ENCODE measurements at places on chromosomes 1 and 21. TPM values are rescaled to one million over a fixed set of nuclear protein-coding genes. Genes with fewer than 3 reads are reported as not detected.

DNA sequence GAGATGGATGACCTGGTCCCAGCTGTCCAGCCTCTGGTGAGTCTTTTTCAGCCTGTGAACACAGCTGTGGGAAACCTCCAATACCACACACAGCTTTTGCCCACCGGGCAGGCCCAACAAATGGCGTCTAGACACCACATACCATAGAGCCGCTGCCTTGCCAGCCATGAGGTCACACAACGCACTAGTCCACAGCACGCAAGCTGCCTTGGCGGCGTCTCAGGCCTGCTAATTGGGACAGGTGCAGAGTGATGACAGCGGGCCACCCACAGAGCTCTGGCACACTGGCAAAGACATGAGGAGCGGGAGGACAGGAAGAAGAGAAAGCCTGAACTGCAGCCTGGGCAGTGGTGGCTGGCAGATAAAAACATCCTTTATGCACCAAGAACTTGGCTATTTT lies 125.5 kb downstream of the ADAMTS1 start:
- no peak for DNase-seq

The PTGS2 gene
- 0.38 TPM for total RNA-seq

GRCh38 chr1:25973610-25974321 lies 24.1 kb downstream of the PAFAH2 start:
- DNase-seq, result no peak

DNA sequence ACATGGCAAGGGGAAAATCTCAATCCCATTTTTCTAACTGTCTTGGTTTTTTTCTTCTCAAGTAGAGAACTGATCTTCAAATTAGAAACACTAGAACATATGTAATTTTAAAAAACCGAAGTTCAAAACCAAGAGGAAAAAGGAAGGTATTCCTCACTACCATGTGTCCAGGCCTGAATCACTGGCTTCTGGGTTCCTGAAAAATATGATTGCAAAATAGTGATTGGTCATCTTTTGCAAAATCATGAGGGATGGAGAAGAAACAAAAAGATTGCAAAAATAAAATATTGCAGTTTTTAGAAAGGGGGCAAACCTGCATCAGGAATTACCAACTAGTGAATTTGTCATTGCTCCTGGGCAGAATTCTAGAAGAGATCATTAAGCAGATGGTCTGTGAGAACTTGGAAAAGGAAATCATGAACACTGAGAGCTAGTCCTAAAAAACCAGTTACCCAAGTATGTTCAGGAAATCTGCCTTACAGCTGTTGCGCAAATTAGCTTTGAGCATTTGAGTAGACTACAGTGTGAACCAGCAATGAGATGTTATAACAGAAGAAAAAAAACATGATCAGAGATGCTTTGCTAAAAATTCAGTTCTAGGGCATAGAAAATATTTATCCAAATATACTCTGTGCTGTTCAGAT lies 49.4 kb downstream of the SPATA46 start:
- no peak for DNase-seq

GRCh38 chr1:68205794-68206358 lies 26.4 kb downstream of the WLS start:
- DNase-seq, result no peak

The LIPI gene
- not detected for total RNA-seq

The LCE2C gene
- not detected for total RNA-seq

The ZNF692 gene
- total RNA-seq, result 107 TPM

The PAX7 gene
- not detected for total RNA-seq

DNA sequence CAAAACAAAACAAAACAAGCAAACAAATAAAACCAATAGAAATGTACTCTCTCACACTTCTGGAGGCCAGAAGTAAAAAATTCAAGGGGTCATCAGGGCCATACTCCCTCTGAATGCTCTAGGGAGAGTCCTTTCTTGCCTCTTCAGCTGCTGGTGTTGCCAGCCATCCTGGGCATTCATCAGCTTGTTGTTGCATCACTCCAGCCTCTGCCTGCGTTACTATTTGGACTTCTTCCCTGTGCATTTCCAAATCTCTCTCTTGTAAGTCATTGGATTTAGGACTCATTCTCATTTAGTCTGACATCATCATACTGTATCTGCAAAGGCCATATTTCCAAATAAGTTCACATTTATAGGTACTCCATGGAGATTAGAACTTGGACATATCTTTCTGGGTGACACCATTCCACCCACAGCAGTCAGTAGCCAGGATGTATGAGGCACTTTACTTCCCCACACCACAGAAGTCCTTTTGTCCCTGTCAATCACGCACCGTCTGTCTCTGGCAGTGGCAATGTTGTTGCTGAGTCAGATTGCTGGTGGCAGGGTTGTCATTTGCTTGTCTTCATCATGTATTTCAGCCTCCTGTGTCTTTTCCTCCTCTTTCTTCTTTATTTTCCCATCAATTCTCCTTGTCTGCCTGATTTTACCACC lies 151.0 kb upstream of the KCNJ6 start:
- no peak for DNase-seq

GRCh38 chr1:71634159-71634558 lies 553.3 kb upstream of the ZRANB2 start:
- DNase-seq, result no peak

The CHIA gene
- not detected for total RNA-seq

DNA sequence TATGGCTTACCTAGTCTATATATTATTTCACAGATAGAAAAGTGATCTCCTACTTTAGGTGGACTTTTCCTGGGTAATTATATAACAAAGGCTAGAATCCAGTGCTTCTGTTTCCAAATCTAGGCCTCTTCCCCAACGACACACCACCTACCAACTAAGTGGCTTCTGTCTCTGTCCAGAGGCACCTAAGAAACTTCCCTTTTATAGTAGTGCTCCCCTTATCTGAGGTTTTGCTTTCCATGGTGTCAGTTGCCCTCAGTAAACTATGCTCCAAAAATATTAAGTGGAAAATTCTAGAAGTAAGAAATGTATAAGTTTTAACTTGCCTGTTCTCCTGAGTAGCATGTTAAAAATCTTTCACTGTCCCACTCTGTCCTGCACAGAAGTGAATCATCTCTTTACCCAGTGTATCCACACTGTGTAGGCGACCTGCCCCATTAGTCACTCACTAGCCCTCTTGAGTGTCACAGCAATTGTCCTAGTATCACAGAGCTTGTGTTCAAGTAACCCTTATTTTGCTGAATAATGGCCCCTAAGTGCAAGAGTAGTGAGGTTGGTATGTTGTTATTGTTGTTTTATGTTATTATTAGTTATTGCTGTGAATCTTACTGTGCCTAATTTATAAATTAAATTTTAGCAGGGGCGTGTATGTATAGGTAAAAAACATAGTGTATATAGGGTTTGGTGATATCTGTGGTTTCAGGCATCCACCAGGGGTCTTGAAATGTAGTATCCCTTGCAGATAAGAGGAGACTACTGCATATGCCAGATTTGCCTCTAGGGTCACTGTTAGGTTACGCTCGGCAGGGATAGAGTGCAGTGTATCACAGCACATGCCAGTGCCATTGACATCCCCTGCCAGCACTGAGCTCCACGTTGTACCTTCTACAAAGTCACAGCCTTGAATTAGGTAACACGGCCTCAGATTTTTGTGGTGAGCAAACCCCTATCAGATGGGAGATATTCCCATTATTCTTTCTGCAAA lies 14.7 kb upstream of the CD53 start:
- DNase-seq, result no peak

DNA sequence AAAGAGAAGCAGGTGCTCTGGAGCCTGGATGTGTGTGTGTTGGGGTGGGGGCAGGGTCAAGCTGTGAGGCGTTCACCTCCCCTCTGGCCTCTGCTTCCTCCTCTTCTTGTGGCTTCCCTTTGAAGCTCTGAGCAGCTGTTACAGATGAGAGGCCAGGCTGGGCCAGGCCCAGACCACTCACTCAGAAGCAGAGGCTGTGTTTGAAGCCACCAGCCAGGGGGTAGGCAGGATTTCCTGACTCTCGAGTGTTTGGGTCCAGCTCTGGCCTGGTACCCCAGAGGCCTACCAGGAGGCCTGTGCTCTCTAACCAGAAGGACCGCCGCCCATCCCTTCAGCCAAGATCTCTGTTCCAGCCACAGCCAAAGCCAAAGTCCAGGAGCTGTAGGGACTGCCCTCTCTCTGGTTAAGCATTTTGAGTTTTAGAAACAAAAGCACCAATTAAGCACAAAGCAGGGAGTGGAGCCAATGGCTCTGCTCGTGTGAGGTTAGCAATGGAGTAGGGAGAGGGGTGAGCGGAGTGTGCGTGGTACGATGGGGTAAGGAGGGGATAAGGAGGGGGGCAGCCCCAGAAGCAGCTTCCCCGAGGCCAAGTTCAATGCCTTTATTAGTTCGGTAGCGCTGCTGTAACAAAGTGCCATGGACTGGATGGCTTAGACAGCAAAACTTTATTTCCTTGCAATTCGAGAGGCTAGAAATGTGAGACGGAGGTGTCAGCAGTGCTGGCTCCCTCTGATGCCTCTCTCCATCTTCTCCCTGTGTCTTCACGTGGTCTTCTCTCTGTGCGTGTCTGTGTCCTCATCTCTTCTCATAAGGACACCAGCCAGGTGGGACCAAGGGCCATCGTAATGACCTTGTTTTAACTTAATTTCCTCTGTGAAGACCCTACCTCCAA lies 20.5 kb downstream of the RCSD1 start:
- no peak for DNase-seq

DNA sequence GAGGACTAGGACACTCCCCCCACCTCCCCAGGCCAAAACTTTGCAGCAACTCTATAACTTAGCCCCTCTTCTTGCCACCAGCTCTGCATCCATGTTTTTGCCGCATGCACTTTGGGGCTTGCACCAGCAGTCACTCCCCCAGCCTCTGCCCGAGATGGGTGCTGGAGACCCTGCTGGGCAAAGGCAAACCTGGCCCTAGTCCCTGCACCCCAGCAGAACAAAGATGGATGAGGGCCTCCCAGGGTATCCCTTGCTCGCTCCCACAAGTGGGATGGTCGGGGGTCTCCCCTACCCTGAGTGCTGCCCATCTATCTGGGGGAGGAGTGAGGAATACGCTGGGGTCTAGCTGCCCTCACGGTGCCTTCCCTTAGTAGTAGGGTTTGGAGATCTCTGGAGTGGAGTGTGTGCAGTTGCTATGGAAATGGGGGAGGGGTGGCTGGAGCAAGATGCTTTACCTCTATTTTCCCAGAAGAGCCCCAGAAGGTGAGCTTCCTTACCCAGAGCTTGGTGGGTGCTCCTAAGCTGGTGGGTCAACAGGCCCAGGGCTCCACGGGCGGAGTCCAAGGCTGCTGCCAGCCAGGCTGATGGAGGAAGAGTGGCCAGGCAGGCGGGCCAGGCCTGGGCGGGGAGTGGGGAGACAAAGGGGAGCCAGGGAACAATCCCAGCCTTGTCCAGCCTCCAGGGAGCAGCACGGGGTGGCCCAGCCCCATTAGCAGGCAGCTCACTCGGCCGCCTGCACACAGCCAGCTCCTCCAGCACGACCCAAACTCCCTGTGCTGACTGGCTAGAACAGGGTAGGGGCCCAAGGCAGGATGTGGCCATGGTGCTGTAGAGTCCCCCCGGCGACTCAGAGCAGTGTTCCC lies at the start of gene PAQR6:
Gene PAQR6, minus strand, starts transcription at position 597 of the 863 bp plus-strand sequence. CDS start 1,325 bp downstream, outside the sequence.
- no peak for DNase-seq

DNA sequence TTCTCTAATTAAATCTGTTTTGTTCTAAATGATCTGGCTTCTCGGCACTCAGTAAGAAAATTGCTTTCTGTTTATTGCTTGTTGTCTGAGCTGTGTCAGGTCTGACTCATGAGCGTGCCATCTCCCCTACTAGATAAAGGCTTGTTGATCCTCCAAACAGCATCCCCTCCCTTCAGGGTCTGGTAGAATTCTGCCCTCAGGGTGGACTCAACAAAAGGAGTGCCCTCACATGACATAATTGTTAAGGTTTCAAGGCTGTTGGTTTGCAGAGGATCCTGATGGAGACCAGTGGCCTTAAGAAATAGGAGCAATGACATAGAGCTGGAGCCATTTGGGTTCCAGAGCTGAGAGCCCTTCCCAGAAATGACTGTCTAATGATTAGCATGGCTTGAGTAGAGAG lies 36.0 kb upstream of the ATP2B4 start:
- no peak for DNase-seq

DNA sequence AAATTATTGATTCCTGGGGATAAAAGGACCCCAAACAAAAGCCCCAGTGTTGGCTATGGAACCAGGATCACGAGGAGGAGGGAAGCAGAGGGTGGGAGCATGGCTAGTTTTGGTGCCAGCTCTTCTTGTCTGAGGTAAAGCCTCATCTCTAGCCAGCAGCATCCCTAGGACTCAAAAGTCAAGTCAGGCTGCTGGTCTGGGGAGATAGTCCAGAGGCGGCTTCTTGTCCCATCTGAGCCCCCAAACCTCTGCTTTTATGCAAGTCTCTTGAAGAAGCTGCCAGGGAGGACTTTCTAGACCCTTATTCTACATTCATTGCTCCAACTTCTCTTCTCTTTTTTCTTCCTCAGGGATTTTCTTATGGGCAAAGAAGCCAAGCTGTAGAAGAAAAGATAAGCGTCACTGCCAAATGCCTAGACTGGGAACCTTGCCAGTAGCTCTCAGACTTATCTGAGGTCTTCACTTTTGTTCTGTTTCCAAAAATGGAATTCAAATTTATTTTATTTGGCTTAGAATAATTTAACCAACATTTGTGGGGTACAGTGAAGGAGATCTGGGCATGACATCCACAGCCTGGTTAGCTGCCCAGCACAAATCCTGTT lies 6.9 kb upstream of the ANKRD35 start:
- DNase-seq, result no peak

DNA sequence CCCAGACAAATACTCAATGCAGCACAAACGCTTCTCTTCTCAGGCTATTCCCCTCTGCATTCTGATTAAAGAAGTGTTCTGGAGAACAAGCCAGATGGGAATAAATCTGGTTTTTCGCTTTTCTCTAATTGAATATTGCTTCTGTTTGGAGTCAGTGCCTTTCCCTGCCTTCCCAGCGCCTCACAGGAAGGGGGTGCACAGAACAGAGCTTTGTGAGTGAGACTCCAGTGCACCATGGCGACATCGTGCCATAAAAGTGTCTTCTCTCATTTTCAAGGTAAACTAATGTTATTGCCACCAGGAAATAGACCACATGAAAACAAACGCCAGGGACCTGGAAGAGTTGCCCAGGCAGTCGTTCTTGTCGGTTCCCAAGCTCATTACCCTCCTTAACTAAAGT lies 43.6 kb upstream of the SLC45A1 start:
- no peak for DNase-seq

Measured in progenitor cell of endocrine pancreas (in vitro differentiated cells).